ENCODE measurements at places on chromosomes 1 and 21.

- no peak for DNase-seq
- H3K36me3 ChIP-seq: no peaks in the 10 kb centered on the region
- H3K27ac ChIP-seq: no peak overlapping the region
- no peaks in the 10 kb centered on the region for H3K27me3 ChIP-seq
- H3K4me1 ChIP-seq: peaks cover 5% of the 10 kb centered on the region
- no peak overlapping the region for H3K4me3 ChIP-seq
Measured at GRCh38 chr1:170686291-170686690, 22.4 kb downstream of the PRRX1 start.

GRCh38 chr1:165481820-165482532 lies 37.0 kb upstream of the RXRG start:
- H3K4me3 ChIP-seq: no peak overlapping the region
- H3K27me3 ChIP-seq: peaks cover 3% of the 10 kb centered on the region
- no peaks in the 10 kb centered on the region for H3K36me3 ChIP-seq

DNA sequence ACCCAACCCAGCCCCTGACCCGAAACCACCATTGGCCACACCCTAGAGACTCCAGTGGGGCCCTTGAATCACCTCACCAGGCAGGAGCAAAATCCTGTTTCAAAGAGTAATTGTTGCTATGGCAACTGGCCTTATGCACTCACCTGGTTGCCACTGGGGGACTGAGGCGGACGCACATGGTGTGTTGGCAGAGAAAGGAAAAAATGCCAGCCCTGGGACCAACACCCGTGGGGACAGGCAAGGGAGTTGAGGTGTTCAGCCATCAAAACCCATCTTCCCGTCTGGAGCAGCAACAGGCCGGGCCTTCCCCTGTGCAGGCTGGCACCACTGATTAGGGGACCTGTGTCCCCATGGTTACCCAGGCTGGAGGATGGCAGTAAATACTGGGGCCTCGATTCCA lies 395.8 kb upstream of the VAMP3 start:
- H3K27me3 ChIP-seq: no peaks in the 10 kb centered on the region
- no peak overlapping the region for H3K27ac ChIP-seq
- no peak for DNase-seq
- no peak overlapping the region for H3K4me3 ChIP-seq
- no peaks in the 10 kb centered on the region for H3K36me3 ChIP-seq

DNA sequence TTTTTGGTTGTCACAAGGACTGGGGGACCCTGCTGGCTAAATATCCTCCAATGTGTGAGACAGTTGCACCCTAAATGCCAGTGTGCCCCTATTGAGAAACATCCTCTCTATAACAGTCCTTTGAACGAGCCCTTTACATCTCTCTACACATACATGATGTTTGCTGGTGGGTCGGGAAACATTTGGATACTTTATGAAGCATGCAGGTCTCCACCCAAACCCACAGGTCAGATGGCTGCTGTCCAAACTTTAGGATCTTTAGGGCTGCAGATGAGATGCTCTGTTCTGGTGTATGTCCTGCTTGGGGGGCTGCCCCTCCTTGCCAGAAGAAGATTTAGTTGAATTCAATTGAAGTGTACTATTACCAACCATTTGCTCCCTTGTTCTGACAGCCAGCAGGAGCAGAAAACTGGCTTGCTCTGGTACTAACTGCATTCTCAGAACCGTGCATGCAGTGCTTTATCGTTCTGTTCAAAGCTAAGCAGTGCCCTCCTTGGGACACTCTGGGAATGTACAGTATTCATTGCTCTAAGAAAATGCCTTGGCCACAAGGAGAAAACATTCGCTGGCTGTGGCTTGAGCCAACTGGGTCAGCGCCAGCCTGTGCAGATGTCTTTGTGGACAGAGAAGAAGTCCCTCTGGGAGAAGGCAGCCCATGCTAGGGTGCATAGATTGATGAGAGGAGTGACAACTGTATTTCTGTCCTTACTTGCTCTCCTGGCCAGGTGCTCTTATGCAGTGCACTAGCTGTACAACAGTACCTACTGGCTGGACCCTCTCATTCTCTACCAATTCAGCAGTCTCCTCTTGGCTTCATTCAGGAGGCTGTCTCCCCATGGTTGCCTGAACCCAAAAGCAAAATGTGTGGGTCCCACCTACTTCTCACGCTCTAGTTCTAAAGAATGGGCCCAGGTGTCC lies 61.4 kb upstream of the DIRAS3 start:
- no peaks in the 10 kb centered on the region for H3K36me3 ChIP-seq
- H3K27ac ChIP-seq: no peak overlapping the region

DNA sequence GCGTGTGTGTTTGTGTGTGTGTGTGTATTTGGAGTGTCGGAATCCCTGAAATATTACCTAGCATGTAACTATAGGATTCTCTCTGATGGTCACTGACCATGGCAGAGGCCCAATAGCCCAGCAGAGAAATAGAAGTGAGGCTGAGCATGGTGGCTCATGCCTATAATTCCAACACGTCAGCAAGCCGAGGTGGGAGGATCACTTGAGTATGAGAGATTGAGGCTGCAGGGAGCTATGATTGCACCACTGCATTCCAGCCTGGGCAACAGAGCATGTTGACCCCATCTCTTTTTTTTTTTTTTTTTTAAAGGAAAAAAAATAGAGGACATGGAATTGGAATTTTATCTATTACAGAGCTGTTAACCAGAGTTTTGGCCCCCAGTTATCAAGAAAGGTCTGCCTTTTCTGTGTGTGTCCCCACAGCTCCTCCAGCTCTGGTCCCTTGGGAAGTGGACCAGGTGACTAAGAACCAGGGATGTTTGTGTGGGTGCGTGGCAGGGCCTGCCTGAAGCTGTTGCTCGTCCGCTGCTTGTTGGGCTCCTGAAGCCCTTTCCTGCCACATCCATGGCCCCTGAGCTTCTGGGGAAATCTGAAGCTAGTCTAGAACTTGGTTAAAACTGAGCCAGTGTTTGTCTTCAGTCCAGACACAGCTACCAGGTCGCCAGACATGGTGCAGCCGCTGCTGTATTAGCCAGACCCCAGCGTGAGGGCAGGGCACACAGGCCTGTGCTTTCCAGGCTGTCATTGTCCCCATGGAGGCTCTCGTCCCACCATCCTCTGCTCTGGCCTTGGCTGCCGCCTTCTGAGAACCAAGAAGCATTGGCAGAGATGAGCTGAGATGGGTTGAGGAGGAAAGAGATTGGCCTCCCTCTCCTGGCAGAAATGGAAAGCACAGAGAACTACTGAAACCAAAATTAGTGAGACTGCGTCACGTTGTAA lies 25.5 kb downstream of the CAPN9 start:
- H3K4me3 ChIP-seq: no peak overlapping the region
- no peaks in the 10 kb centered on the region for H3K36me3 ChIP-seq
- H3K4me1 ChIP-seq: peaks cover 13% of the 10 kb centered on the region
- peak; percentile 59 for DNase-seq

DNA sequence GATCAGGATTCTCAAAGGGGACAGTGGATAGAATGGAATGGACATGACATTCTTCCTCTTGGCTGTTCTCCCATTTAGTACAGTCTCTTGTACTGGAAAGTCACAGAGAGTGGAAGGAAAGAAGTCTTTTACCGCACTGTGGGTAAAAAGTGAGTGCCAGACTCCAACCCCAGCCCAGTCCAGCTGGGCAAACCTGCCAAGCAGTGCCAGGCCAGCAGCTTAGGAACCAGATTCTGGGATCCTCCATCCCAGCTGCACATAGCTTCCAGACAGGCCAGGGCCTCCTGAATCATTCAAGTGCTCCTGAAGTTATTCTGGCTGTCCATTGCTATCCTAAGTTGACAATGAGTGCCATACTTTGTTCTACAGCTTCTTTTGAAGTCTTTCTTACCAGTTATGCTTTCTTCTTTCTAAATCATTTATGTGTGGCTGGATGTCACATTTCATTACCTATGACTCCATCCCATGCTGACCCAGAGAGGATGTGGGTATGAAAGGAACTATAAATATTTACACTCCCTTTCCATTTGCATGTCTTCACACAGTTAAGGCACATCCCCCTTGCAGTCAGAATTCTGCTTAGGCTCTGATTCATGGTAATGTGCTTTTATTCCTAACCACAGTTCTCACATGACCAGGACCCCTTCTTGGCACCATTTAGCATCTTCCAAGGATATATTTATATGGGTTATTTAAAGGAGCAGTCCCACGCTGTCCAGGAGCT lies 88.9 kb downstream of the AK5 start:
- no peaks in the 10 kb centered on the region for H3K36me3 ChIP-seq
- peak overlapping the region; percentile 93 for H3K27ac ChIP-seq
- H3K4me3 ChIP-seq: no peak overlapping the region

DNA sequence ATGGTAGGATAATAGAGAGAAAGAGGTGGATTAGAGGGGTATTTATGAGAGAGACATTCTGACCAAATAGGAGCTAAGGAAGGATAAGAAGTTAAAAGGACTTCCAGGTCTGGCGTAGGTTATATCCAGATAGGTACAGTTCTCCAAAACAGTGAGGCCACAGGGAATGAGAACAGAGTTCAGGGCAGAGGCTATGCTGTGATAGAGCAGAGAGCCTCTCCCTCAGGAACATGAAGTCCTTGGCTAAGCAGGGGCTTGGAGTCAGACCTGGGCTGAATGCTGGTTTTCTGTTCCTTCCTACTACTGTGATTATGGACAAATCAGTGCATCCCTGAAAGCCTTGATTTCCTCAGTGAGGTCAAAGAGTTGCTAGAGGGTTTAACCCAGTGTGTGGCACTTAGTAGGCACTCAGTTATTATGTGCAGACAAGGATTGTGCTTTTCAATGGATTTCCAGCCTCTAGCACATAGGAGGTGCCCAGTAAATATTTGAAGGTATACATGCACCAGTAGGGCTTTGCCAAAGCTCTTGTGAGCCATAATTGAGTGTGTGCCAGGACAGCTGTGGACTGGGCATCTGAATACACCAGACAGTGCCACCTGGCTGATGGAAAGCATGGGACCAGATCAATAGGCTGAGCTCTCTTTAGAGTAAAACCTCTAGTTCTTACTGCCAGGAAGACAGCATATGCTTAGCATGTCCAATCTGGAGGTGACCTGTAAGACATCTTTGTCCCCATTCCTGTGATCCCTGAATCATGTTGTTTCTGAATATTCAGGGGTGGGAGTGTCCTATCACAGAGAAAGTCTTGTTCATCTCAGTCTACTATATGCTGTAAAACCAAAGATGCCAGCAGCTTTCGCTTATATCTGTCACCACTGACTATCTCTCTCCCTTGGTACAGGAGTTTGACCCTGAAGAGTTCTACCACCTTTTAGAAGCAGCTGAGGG lies 111.1 kb downstream of the PIK3R3 start:
- peaks cover 22% of the 10 kb centered on the region for H3K36me3 ChIP-seq
- no peak overlapping the region for H3K4me3 ChIP-seq
- no peaks in the 10 kb centered on the region for H3K27me3 ChIP-seq

DNA sequence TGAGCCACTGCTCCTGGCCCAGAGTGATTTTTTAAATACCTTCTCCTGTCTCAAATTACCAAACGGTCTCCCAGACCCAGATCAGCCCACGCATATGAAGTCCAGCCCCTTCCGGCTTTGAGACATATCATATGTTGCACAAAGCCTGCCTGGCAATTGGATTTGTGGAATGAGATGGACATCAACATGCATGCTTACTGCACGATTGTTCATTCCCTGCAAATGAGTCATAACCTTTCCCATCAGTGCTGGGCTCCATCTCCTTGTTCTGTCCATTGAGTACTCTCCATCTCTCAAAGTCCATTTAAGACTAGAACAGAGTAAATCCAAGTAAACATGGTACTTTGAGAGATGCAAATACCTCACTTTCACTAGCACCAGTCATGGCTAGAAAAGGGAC lies 612.2 kb upstream of the USP24 start:
- no peak overlapping the region for H3K4me3 ChIP-seq
- peaks cover 21% of the 10 kb centered on the region for H3K4me1 ChIP-seq
- no peaks in the 10 kb centered on the region for H3K27me3 ChIP-seq
- peak; percentile 99 for DNase-seq

DNA sequence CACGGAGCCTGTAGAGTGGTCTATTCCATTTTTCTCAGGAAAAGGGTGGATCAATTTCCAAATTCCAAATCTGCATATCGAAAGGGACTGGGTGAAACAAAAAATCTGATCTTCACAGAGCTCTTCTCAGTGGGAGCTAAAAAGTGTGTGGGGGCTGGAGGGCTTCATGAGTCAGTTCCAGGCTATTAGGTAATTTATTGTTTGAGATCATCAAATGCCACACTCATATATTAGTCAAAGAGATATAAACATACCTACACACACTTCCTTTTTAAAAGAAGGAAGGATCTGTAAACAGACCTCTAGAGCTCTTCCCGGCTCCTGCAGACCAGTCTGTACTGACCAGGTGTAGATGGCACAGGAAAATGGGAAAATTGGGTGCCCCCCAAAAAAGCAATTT lies 175.4 kb downstream of the ZBTB18 start:
- peak; percentile 61 for DNase-seq
- H3K27me3 ChIP-seq: no peaks in the 10 kb centered on the region
- no peak overlapping the region for H3K4me3 ChIP-seq
- H3K36me3 ChIP-seq: no peaks in the 10 kb centered on the region
- H3K27ac ChIP-seq: no peak overlapping the region

GRCh38 chr1:152774875-152775274 lies at the start of gene LCE1F:
TSS of gene LCE1F (plus strand) at chr1:152775140. CDS start at chr1:152776372, 1,232 bp downstream.
- no peaks in the 10 kb centered on the region for H3K27me3 ChIP-seq
- no peak within 1 kb of the TSS for H3K4me3 ChIP-seq
- H3K36me3 ChIP-seq: no peaks in the 10 kb centered on the region
- no peaks in the 10 kb centered on the region for H3K4me1 ChIP-seq
- H3K27ac ChIP-seq: no peak within 1 kb of the TSS

- H3K4me1 ChIP-seq: no peaks in the 10 kb centered on the region
- no peaks in the 10 kb centered on the region for H3K36me3 ChIP-seq
- H3K4me3 ChIP-seq: no peak overlapping the region
- no peak overlapping the region for H3K27ac ChIP-seq
- peaks cover 6% of the 10 kb centered on the region for H3K27me3 ChIP-seq
Measured at GRCh38 chr1:29651684-29652665, 415.7 kb downstream of the PTPRU start.

DNA sequence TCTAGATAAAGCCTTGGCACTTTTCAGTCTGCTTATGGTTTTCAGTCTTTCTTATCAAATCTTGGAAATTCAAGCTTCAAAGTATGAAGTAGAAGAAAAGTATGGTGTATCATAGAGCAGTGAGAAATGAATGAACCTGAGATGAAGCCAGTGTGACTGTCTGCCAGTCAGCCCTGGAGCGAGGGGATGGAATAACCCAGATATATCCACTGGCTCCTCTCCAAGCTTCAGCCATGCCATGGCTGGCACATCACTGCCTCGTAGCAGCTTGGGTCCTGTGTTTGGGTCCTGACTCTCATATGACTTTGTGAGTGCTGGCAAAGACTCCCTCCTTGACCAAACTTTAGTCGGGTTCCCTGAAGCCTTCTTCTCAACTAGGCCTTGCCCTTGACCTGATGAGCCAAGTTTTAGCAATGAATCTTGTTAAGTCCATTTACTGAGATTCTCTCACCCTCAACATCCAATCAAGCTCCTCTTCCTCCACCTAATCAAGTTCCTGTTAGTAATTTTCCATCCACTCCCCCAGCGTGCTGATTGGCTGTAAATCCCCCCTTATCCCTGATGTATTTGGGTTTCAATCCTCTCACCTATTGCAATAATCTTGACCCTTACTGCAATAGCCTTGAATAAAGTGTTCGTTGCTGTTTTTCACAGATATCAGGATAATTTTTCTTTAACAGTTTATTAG lies 62.5 kb upstream of the PRDX6 start:
- no peak for DNase-seq
- H3K27ac ChIP-seq: no peak overlapping the region
- peaks cover 4% of the 10 kb centered on the region for H3K36me3 ChIP-seq
- H3K4me3 ChIP-seq: no peak overlapping the region

GRCh38 chr1:162300057-162300917 lies 76.4 kb downstream of the SPATA46 start:
- H3K36me3 ChIP-seq: no peaks in the 10 kb centered on the region
- H3K4me3 ChIP-seq: no peak overlapping the region
- DNase-seq: no peak
- H3K27me3 ChIP-seq: peaks cover 5% of the 10 kb centered on the region
- no peak overlapping the region for H3K27ac ChIP-seq
